CD4-positive, alpha-beta T cell treated with Interferon gamma for 1 hour (primary cell): ENCODE measurements at places on chromosomes 5 and 9.

DNA sequence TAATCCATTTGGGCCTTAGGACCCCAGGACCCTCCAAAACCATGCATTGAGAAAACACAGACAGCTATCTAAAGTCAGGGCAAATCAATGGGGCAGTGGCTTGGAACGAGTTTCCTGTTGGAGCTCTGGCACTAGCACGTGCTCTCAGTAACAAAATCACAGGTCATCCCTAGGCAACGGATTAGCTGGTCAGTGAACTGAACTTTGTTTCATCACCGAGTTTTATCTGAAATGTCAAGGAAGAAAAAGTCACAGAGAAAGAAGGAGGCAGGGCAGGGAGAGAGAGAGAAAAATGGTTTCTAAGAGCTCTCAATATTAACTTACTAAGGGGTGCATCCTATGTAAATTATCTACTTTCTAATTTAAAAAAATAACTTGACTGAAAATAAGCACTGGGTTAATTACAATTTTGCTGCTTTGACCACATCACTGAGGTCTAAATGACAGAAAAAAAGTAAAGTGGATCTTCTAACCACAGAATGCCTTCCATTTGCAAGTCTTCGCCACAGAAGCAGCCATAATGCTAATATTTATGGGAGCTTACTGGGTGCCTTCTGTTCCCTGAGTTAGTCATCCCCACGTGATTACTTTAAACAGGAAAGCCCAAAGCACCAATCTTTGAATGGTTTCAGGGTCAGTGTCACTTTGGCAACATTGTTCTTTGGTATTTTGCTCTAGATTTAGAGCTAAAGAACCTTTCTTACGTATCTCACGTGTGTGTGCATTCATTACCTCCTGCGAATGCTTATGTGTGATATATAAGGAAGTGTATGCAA lies 503.9 kb downstream of the RASEF start:
- DNase-seq = no peak

DNA sequence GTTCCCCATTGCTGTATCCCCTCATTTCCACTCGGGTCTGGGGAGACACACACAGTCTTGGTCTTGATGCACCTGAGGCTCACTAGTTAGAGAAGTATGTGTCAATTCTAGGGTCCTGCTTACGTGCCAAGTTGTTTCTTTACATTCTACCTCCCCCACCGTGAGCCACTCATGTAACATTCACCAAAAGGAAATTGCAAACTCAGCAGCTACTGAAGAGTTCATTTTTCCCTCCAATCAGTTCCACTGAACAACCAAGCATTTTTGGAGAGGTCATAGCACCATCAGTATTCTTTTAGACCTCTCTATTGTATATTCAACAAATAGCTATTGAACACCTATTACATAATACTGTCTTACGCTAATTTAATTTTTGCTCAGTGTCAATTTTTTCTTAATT lies 281.1 kb downstream of the SH3GL2 start:
- no peak for DNase-seq

- DNase-seq = no peak
Observed at GRCh38 chr5:173714551-173715428, 98.3 kb upstream of the BOD1 start.

DNA sequence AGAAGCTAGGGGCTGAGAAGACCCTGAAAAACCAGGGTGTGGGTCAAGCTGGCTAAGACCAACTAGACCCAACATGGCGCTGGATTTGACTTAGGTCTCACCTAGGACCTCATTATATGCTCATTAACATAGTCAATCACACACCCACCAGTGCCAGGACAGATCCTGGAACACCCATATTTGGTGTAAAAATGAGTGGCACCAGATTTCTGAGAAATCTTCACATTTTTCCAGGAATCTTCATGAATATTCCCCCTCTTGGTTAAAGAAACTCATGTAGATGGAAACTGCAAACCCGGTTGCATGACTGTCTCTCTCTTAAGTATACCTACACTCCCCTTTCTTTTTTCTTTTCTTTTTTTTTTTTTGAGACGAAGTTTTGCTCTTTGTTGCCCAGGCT lies 17.9 kb upstream of the RAB14 start:
- DNase-seq = no peak

DNA sequence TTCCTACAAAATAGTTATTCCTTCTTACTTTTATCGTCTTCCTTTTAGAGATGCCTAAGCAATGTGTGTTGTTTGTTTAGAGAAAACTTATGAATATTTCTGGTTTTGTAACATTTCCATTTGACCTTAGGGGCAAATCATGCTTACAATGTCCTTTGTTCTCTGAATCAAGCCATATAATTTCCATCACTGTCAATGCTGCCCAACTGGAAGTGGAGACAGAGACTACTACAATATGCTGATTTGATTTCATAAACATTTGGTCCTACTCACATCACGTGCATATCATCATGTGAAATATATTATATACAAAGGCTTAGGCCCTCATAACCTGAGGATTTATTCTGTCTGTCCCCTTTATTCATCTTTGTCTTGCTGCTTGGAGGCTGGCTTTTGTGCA lies 183.2 kb upstream of the CD180 start:
- DNase-seq = no peak

DNA sequence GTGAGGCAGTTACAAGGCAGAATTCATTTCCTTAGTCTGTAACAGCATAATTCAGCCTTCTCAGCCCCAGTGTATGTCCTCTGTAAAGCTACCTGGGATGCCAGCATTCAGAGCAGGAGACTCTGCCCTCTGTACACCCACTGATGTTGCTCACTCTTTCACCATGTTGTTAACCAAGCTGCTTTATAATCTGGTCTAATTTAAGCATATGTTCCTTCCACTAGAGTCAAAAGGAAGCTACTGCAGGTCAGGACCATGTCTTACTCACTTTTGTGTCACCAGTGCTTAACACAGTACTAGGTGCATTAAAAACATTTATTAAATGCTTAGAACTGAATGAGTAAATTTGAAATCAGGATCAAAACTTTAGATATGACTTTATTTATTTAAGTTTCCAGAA lies 185.6 kb downstream of the FBXL17 start:
- DNase-seq = no peak

DNA sequence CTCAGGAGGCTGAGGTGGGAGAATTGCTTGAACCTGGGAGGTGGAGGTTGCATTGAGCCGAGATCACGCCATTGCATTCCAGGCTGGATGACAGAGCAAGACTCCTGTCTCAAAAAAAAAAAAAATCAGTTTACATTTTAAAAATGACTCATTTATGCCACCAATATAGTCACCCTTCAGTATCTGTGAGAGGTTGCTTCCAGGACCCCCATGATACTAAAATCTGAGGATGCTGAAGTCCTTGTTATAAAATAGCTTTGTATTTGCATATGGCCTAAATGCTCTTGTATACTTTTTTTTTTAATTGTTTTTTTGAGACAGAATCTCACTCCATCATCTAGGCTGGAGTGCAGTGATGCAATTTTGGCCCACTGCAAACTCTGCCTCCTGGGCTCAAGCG lies 5.8 kb downstream of the OCLN start:
- DNase-seq = no peak

- no peak for DNase-seq
Observed at GRCh38 chr9:113886466-113886865, 10.4 kb downstream of the ZNF618 start.

GRCh38 chr5:136109453-136110135 lies 23.1 kb upstream of the SMAD5 start:
- DNase-seq = no peak

- DNase-seq = no peak
Observed at GRCh38 chr5:52656569-52657246, 131.0 kb upstream of the ITGA1 start.

- DNase-seq = no peak
Observed at GRCh38 chr9:111925784-111926183, 29.2 kb downstream of the UGCG start.

DNA sequence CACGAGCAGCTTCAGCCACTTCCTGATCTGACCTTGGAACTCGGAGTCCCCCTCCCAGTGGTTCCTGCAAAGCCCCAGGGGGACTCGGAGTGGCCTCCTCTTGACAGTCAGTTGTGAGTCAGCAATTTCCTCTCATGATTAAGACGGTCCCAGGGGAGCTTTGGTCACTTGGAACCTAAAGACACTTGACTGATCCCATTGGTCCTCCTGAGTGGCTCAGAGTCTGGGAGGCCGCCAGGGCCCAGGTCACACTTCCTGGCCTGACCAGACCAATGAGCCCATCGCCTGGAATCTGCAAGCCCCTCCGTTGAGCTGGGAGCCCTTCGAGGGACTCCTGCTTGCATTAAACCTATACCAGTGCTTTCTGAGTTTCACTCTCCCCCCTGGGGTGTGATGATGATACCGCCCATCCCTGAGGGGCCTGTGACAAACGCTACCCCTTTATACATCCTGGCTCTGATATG lies 29.1 kb downstream of the TSPAN17 start:
- no peak for DNase-seq

- no peak for DNase-seq
Observed at GRCh38 chr9:122318284-122318683, 52.5 kb upstream of the PTGS1 start.

DNA sequence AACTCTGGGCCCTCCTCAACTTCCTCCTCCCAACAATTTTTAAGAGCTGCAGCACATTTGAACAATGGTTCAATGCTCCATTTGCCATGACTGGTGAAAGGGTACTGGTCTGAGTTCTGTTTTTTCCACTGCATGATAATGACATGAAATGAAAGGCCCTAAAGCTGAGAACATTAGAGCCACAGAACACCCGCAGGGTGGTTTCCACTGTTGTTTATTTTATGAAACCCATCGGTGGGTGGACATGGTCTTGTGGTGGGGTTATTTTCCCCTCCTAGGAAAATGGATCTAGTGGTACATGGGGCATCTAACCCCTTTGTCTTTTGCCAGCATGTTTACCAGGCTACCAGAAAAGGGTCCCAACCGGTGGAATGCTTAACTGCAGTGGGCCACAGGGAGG lies 71.8 kb downstream of the SMARCA2 start:
- DNase-seq = no peak

DNA sequence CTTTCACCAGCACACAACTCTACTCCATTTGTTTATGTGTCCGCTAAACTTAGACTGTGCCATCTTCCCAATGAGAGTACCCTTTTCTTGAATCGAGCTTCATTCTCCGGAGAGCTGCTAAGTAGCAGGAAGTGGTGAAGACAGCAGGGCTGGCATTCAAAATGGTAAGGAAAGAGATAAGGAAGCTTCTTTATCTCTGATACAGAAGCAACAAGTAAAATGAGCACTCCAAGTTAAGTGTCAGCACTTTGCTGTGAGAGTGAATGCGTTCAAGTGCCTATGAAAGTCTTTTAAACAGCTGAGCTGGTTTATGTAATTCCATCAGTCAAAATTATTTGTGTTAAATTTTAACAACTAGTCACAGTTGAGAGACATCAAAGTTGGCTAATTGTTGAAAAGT lies 386.8 kb upstream of the PTPRD start:
- no peak for DNase-seq

GRCh38 chr9:114119242-114120191 lies 20.4 kb upstream of the KIF12 start:
- DNase-seq = no peak

DNA sequence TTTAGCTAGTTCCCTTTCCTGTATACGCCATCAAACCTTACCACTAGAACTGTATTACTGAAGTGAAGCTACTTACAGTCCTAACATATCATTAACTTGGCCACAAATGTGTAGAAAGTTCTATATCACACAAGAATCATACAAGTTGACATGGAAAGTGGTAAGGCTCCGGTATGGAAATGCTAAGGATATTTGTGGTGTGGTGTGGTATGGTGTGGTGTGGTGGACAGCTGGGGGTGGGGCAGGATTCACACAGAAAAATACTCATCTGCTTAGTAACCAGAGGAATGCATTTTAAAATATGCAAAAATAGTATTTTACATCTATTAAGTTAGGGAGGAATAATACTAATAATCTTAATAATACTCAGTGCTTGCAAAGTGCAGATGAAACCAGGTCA lies 69.4 kb downstream of the TRPC7 start:
- no peak for DNase-seq
